Natural killer cell (primary cell): ENCODE measurements at places on chromosomes 7 and 10. TPM values are rescaled to one million over a fixed set of nuclear protein-coding genes. Genes with fewer than 3 reads are reported as not detected.

DNA sequence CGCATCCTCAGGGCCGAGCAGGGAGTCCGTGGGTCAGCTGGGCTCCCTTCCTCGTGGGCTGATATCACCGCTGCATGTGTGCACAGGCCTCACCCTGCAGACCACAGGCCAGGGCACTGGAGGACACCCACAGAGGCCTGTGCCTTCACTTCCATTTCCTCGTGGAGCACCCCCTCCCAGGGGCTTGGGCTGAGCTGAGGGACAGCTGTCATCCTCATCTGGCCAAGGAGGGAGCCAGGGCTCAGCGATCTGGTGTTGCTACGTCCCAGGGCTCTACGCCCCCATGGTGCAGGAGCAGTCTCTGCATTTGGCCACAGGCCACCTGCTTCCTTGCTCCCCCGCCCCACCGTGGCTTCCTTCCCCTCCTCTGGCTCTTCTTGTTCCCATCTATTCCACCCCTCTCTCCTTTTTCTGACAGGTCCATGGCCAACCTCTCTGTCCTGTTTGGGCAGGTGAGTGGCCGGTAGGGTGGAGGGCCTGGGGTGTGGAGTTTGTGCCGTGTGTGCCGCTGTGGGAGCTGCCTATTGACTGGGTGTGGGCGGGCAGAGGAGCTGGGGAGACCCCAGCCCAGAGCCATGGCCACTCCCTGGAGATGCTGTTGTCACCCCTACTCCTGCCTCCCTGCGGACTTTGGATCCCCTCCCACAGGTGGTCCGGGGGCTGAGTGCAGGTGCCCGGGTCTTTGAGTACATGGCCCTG lies 8.3 kb upstream of the ASIC3 start:
- no peak for DNase-seq

Gene ARHGAP22
- total RNA-seq, result not detected

DNA sequence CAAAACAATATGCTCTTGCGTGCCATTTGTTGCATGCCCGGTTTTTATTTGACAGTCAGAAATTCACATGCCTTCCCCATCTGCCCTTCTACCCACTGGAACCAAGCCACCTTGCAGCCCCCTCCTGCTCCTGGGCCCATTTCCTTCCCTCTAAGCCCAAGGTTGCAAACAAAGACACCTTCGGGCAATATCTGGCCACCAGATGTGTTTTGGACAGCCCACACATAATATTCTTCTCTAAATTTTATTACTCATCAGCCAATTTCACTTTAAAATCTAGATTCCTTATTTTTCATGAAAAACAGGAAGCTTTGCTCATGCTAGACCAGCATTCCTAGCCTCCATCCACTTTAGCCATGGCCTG lies 18.2 kb upstream of the C10orf105 start:
- DNase-seq, result no peak

- no peak for DNase-seq
Observed at GRCh38 chr7:150466477-150466876, 16.0 kb downstream of the GIMAP8 start.

DNA sequence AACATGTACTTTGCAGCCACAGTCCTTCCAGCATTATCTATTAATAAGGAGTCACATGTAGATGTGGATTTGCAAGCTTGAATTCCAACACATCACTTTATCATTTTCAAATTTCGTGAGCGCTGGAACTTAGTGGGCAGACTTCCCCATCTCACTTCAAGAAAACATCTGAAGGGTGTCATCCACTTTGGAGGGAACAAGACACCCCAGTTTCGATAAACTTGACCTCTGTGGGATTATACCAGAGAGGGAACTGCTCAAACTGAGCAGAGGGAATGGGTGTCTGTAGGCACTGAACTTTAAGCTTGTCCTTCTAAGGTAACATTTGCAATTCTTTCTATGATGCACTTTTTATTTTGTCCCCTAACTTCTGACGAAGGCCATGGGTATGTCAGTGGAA lies 27.5 kb downstream of the ADRB1 start:
- DNase-seq, result no peak

DNA sequence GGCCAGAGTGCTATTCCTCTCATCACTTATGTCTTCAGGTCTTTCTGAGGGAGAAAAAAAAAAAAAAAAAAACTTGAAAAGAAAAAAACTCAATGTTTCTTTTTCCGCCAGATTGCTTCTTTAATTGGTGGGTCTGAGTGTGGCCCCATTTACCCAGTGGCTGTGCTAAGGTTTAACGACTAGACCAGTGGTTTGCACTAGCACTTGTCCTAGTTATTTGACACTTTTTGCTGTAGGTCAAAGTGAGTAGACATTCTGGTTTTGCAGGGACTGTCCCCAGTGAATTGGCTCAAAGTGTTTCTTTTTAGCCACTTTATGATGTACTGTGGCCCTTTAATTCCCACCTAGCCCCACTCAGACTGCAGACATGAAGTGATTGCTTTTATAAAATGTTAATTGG lies 273.3 kb downstream of the PTEN start:
- no peak for DNase-seq

GRCh38 chr10:482848-483247 lies 206.6 kb downstream of the DIP2C start:
- DNase-seq, result no peak

Gene VWDE
- total RNA-seq, result 0.09 TPM

Gene SFRP5
- total RNA-seq, result not detected

GRCh38 chr10:30529373-30529998 lies 95.5 kb downstream of the MAP3K8 start:
- peak; percentile 90 for DNase-seq

GRCh38 chr10:94493463-94493862 lies 52.1 kb upstream of the HELLS start:
- no peak for DNase-seq

DNA sequence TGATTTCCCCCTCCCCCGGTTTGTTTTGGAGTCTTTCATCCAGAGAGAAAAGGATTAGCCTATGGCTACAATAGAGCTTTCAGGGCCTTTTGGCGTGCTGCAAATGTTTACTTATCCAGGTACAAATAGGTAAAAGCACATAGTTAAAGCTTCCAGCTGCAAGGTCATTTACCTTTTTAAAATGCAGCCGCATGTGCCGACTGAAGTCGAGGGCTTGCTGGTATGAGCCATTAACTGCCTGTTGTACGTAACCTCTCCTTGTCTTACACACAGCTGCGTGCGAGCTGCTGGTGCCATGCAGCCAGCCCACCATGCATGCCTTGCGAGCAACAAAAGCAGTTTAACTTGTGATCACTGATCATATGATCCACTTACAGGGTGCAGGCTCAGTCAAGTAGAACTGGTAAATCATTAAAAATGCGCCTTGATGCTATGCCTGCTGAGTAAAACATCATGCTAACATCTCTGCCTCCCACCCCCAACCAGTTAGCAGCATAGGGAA lies 866.4 kb downstream of the LRMDA start:
- no peak for DNase-seq

Gene IL6
- 1.3 TPM for total RNA-seq

DNA sequence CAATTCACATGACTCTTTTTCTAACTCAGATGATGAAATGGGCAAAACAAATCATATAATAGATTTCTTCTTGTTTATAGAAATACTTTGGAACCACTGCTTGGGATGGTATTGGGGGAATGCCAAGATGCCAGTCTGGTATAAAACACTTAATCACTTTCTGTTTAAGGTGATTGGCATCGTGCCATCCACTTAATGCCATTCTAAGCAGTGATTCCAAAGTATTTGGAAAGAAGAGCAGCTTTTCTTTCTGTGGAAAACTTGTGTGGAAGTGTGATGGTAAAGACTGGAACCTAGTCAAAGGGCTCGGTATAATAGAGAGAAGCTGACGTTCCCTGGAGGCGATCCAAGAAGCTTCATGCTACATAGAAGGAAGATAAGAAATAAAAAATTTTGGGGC lies 120.6 kb downstream of the TMEM26 start:
- DNase-seq, result no peak

Gene CYP3A5
- not detected for total RNA-seq

Gene HOXA3
- total RNA-seq, result 0.78 TPM

DNA sequence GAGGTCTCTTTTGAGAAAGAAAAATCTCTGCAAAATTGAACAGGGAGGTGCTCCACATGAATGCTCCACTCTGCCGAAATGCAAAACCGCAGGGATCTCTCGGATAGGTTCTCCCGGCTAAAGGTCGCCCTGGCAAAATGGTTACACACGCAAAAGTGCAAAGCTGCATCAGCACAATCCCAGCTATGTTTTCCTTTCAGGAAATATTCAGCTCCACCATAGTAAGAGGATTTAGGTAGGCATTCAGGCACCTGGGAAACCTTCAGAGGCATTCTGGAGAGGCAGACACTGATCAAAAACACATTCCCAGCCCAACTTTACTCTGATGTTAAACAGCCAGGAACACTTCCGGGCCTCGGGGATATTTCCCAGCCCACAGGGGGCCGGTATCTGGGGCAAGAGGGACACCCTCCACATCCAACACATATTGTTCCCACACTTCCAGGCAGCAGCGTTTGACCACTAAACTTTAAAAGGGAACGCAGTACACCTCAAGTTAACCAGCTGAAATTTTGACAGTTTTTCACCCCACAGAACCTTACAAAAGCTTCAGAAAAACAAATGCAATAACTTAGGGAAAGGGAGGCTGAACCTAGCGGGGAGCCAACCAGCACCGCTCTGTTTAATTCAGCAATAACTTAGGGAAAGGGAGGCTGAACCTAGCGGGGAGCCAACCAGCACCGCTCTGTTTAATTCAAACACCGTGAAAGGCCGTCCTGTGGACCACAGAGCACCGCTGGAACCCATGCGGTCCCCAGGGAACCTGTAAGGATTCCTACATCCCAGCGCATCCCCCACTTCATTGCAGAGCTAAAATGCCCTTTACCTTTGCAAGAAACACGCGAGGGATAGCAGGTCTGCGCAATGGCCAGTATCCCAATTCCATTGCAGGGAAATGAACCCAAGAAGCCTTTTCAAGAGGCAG lies 45.9 kb downstream of the TNS3 start:
- no peak for DNase-seq

- peak; percentile 45 for DNase-seq
Observed at GRCh38 chr10:12194752-12195271, 879 bp downstream of the NUDT5 start.

- DNase-seq, result no peak
Observed at GRCh38 chr7:2542011-2542915, 13.1 kb downstream of the BRAT1 start.

GRCh38 chr7:24157666-24158065 lies 126.3 kb upstream of the NPY start:
- DNase-seq, result no peak

Gene SHLD2
- 34.1 TPM for total RNA-seq

Gene HOXA11
- total RNA-seq, result not detected

Gene MAD1L1
- 81.2 TPM for total RNA-seq

DNA sequence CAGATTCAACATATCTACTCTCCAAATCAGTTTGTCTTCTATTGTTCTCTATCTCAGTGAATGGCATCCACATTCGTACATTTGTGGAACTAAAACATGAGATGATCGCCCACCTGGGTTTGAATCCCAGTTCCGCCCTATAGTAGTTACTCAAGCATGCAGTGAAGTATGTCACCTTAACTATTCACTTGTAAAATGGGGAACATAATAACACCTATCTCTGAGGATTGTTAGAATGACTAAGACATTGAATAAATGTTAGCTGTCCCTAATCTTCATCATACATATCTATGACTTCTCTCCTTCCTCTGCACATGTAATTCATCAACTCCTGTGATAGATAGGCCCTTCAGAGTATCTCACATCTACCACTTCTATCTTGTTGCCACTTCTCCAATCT lies 24.7 kb downstream of the UBE2D1 start:
- no peak for DNase-seq

GRCh38 chr10:97335188-97335619 lies 675 bp upstream of the FRAT2 start:
- no peak for DNase-seq

DNA sequence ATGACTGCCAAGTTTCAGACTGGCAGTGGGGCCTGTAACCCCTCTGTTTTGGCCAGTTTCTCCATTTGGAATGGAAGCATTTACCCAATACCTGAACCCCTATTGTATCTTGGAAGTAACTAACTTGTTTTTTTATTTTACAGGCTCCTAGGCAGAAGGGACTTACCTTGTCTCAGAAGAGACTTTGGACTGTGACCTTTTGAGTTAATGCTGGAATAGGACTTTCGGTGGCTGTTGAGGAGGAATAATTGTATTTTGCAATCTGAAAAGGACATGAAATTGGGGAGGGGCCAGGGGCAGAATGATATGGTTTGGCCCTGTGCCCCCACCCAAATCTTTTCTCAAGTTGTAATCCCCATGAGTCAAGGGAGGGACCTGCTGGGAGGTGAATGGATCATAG lies 20.0 kb upstream of the MKLN1 start:
- no peak for DNase-seq

DNA sequence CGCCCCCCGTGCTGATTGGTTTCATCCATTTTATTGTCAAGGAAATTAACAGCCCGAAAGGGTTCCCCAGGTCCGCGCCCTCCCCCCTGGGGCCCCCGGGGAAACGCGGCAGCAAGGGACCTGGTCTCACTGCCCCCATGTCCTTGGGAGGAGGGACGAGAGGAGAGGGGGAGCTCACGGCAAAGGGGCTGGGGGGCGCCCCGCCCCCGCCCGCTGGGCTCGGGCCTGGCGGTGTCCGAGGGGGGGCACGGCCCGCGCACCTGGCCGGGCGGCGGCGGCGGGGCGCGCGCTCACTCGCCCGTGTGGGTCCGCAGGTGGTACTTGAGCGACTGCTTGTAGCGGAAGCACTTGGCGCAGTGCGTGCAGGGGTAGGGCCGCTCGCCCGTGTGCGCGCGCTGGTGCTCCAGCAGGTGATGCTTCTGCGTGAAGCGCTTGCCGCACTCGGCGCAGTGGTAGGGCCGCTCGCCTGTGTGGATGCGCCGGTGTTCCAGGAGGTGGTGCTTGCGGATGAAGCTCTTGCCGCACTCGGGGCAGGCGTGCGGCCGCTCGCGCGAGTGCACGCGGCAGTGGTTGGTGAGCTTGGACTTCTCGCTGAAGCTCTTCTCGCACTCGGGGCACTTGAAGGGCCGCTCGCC lies 29.3 kb downstream of the ZNF777 start:
- DNase-seq, result no peak

Gene ITIH5
- not detected for total RNA-seq

DNA sequence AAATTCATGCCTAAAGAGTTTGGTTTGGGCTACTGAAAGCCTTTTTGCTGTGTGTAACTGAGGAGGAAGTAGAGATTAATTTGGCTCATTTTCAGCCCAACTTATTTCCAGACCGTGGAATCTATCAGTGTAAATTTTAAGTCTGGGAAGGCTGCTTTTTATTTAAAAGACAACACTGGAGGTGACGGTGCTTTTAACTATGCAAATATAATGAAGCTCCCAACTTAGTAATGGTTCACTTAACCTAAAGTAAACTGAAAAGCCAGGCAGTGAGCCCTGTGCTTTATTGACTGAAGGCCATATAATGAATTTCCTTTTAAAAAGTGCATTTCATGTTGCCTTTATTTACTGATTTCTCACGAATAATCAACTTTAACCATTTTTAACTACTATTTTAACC lies 127.2 kb downstream of the NPY start:
- DNase-seq, result no peak

Gene CDC14C
- not detected for total RNA-seq

- DNase-seq, result peak; percentile 2
Observed at GRCh38 chr7:1227071-1227804, 5.4 kb upstream of the UNCX start.

Gene GNGT1
- not detected for total RNA-seq
